CD4-positive, alpha-beta T cell treated with Interleukin-21 for 1 hour (primary cell): ENCODE measurements at places on chromosomes 2 and 18.
A peak's percentile ranks its signal among the peaks of the same experiment; 100 is the strongest.

DNA sequence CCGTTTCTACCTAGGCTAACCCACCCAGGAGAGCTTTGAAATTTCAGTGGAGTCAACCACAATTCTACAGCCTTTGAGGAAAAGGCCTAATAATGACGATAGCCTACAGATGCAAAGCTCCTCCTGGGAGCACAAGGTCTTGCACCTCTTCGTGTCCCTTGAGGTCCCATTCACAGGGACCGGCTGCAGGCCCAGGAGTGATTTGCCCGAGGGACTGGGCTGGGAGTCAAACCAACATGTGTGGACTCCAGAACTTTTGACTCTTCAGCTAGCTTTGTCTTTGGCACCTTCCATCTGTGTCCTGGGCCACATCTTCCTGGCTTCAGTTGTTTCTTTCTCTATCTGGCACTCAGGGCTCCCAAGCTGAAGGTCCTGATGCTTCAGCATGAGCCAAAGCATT, 76.5 kb downstream of the SMAD7 start:
- DNase-seq = no peak

DNA sequence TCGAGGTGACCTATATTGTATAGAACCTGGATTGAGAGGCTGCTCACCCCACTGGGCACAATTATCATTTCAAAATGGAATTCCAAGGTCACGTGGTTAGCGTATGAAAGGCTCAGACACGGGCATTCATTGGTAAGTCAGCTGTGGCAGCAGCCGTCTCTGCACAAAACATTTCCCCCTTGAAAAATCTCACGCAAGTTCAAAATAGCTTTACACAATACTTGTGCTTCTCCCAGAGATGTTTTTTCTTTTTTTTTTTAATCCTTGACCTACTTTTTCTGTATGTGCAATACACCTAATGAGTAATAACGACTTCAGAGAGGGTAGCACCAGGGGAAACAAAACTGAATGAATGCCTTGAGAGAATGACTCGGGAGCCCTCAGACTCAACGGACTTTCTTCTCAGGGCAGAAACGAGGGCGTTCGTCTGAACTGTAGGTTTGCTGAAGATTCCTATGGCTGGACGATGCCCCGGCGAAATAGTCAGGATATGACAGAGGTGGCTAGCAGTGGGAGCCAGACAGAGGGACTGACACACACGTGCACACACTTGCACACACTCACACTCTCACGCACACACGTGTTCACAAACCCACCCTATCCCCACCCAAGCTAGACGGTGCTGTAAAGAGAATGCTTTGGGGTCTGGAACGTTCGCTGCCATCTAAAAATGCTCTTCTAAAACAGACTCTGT, 77.8 kb downstream of the PDCL3 start:
- no peak for DNase-seq

DNA sequence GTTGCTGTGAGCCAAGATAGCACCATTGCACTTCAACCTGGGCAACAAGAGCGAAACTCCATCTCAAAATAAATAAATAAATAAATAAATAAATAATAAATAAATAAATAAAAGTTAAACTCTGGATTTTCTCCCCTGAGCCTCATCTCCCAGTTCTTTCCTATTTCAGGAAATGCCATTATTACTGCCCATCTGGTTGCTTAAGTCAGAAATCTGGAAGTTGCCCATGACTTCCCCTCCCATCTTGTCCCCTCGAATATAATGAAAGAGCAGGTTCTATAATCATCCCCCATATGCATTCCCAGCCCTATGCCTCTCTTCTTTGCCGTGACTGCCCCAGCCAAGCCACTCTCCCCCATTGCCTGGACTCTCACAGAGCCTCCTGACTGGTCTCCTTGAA, 4.2 kb upstream of the PSD4 start:
- DNase-seq = no peak

GRCh38 chr2:203177361-203177760, 61.5 kb upstream of the CYP20A1 start:
- DNase-seq = peak; percentile 2

DNA sequence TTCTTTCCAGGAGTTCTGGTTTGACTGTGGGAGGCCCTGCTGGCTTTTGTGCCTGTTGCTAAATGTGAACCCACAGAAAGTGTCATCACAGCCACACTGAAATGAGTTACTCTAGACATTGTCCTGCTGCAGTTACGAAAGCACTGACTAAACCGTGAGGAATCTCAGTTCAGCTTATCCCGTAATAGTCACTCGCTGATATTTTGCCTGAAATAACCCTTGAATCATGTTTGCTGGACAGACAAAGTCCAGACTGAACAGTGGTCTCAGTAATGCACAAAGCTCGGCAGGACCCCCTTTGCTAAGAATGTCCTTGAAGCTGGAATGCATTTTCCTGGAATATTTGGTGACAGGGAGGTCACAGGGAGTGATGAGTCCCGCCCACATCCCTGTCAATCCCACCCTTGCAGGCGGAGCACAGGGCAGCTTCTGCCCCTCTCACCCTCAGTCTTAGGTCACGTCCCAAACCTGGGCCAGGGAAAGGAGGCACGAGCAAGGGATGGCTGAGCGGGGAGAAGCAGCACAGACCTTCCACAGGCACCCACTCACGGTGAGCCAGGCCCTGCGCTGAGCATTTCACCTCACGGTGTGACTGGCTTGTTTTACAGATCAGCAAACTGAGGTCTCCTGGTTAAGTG, 53.4 kb downstream of the ADI1 start:
- DNase-seq = no peak

- no peak for DNase-seq
Measured at GRCh38 chr2:20682167-20682920, 15.4 kb downstream of the GDF7 start.

- no peak for DNase-seq
Measured at GRCh38 chr2:209314653-209315052, 109.2 kb upstream of the MAP2 start.
